AG08396 (cell line): ENCODE measurements at places on chromosomes 13 and 19.
A peak's percentile ranks its signal among the peaks of the same experiment; 100 is the strongest.

- DNase-seq: no peak
These were observed 546.1 kb downstream of the SUCLA2 start for GRCh38 chr13:47454986-47455385.

DNA sequence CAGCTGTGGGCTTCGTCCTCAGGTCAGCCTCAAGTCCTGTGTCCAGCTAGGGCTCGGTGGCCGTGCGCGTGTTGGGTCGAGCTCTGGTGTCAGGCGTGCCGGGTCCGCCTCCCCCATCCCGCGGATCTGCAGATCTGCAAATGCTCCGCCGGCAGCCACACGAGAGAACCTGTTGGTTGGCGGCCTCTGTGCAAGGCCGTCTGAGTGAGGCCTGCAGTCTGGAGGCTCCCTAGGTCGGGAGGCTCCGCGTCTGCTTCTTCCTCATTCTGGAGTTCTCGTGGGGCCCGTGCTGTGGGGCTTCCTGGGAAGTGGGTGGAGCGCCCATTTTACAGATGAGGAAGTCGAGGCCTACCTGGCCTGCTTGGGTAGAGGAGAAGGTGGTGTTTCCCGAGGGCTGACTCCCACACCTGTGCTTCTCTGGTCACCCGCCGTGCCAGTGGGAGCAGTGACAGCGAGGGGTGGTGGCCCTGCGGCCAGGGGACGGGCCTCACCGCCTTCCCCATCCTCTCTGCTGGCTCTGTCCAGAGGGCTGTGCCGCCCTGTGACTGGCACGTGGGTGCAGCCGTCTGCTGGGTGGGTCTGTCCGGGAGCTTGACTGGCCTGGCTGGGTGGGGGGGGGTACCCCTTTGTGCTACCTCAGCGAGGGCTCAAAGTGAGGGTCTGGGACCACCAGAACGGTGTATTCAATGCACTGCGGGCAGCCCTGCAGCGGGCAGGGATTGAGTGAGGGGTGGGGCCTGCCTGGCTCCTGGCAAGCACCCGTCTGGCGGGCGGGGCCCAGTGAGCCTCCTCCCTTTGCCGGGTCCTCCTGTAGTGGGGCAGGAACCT is 3.3 kb downstream of the CSNK1G2 start:
- no peak for DNase-seq

DNA sequence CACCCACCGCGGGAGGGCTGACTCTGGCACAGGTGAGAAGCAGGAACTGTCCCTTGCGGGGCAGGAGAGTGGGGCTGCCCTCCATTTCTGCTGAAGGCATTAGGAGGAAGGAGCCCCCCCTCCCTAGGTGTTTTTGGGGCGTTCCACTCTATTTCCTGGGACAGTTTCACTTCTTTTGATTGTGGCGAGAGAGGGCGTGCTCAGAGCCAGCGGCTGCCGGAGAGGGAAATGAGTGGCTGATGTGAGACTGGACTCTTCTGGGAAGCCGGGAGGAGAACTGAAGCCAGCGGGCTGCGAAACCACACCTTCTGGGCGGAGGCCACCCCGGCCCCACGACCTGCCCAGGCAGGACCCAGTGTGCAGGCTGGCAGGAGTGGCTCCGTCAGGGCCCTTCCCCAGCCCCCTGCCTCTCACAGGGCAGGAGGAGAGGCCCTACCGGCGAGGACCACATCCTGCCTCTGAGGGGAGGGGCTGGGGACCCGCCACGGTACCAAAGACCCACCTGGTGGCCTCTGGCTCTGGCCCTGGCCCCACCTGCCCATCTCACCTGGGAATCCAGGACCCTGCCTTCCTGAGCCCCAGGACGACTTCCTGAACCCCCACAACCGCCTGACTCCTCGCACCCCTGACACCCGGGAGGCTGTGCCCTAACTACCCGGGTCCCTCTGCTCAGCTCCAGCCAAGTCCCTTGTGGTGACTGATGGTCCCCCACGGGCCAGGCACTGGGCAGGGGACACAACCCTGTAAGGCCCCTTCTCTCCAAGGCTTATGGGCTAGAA is 25.9 kb downstream of the MPND start:
- DNase-seq: peak; percentile 18

- DNase-seq: no peak
These were observed 135.4 kb downstream of the TNFRSF19 start for GRCh38 chr13:23705583-23705982.

DNA sequence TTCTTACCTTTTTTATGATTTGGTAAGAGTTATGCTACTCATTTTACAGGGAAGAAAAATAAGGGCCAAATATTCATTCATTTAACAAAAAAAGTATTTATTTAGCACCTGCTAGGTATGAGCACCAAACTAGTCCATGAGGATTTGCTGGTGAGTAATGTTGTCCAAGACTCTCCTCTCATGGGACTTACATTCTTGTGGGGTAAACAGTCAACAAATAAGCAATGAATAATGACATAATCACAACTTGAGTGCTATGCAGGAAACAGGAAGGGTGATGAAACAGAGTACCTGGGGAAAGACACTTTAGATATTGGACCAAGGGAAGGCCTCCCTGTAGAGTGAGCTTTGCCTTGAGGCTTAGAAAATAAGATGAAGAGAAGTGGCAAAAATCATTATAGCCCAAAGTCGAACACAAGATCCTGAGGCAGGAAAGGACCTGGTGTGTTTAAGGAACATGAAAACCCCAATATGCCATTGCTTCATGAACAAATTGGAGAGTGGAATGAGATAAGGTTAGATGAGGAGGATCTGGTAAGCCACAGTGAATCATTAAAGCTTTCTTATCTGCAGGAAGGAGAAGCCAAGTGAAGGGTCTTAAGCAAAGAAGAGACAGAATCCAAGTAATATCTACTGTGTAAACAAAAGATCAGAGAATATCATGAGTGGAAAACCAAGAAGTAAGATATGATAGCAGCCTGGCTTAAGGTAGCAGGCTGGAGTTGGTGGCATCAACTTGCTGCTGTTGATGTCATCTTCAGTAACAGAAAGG is 294.5 kb upstream of the NBEA start:
- no peak for DNase-seq

- no peak for DNase-seq
These were observed 93.2 kb upstream of the CSNK1A1L start for GRCh38 chr13:37198629-37199028.

GRCh38 chr19:53844849-53845246 is 20.7 kb upstream of the NLRP12 start:
- no peak for DNase-seq

DNA sequence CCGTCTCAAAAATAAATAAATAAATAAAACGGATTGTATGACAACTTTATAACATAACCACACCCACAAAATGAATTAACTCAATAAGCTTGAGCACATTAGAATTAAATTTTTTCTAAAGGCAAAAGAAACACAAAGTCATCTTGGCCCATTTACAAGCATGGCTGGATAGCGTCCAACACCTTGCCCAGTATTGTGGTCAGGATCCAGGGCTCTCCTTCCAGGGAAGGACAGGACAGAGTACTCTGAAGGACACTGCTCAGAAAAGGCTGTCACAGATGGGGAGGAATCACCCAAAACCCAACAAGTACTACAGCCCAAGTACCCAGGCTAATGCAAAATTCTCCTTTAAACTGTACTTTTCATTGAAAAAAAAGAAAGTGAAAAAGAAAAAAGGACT is 27.1 kb downstream of the SUGP2 start:
- no peak for DNase-seq
